ENCODE measurements at places on chromosomes 2 and 18. TPM values are rescaled to one million over a fixed set of nuclear protein-coding genes. Genes with fewer than 3 reads are reported as not detected.

LRP2 gene
- not detected for total RNA-seq

RTTN gene
- 13.2 TPM for total RNA-seq

NFATC1 gene
- 4.3 TPM for total RNA-seq

DHRS9 gene
- 0.09 TPM for total RNA-seq

AQP4 gene
- not detected for total RNA-seq

PCARE gene
- not detected for total RNA-seq

ALLC gene
- not detected for total RNA-seq

IL36B gene
- not detected for total RNA-seq

DSG4 gene
- not detected for total RNA-seq

HOXD8 gene
- 1.6 TPM for total RNA-seq

GYPC gene
- 125 TPM for total RNA-seq

CFAP221 gene
- total RNA-seq: not detected

TRIM54 gene
- not detected for total RNA-seq

RBKS gene
- 1.6 TPM for total RNA-seq
